ENCODE measurements at places on chromosomes 5 and 9.
A peak's percentile ranks its signal among the peaks of the same experiment; 100 is the strongest.

DNA sequence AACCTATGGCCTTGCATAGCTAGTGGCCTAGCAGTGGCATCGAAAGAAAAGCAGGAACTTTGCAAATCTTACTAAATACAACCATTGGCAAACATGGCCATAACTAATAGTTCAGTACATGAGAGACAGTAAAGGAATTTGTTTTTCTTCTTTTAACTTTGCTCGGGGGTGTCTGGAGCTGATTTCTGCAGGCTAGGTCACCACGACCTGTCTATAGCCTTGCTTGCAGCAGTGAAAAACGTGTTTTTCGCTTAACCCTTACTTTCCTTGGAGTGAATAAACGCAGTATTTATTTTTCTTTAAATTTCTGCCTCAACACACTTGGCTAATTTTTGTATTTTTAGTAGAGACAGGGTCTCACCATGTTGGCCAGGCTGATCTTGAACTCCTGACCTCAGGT is 19.9 kb downstream of the NAIF1 start:
- no peak for DNase-seq

DNA sequence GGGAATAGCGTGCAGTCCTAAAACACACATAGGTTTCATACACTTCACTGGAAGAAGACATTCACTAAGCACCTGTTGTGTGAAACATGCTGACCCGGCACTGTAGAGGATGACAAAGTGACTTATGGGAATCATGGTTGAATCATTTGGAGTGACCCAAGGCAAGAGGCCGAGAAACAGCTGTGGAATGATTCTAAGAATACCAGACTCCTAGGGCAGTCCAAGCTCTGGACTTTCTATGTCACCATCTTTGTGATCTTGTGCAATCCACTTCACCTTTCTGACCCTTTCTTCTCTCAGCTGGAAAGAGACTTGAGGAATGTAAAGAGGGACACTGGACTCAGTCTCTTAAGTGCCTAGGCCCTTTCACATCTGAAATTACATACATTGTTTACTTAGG is 13.1 kb downstream of the MSANTD3 start:
- DNase-seq = peak; percentile 49

- no peak for DNase-seq
These were observed 298.0 kb downstream of the NNT start for GRCh38 chr5:43900974-43901373.

- DNase-seq = peak; percentile 57
These were observed 660.8 kb downstream of the TLE1 start for GRCh38 chr9:81028504-81028903.

DNA sequence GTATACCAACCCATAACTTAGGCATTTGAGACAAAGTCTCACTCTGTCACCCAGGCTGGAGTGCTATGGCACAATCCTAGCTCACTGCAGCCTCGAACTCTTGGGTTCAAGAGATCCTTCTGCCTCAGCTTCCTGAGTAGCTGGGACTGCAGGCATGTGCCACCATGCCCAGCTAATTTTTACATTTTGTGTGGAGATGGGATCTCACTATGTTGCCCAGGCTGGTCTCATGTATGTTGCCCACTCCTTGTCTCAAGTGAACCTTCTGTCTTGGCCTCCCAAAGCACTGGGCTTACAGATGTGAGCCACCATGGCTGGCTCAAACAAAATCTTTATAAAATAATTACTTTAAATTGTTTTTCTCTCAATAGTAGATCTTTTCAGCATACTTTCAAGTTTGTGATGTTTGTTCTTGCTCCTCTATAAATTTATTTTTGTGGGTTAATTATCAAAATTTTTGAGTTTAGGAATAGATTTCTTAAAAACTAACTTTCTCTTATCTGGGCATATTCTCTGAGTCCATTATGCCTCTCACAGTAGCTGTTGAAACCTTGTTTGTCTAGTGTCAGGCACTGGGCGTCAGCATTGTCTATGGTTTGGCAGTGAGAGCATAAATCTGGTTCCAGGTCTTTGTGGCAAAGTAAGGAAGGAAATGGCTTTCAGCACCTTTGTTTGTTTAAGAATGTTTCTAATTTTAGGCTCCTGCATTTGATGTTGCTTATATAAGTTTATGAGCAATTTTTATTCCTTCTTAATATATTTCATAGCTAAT is 38.7 kb downstream of the NLN start:
- peak; percentile 42 for DNase-seq

DNA sequence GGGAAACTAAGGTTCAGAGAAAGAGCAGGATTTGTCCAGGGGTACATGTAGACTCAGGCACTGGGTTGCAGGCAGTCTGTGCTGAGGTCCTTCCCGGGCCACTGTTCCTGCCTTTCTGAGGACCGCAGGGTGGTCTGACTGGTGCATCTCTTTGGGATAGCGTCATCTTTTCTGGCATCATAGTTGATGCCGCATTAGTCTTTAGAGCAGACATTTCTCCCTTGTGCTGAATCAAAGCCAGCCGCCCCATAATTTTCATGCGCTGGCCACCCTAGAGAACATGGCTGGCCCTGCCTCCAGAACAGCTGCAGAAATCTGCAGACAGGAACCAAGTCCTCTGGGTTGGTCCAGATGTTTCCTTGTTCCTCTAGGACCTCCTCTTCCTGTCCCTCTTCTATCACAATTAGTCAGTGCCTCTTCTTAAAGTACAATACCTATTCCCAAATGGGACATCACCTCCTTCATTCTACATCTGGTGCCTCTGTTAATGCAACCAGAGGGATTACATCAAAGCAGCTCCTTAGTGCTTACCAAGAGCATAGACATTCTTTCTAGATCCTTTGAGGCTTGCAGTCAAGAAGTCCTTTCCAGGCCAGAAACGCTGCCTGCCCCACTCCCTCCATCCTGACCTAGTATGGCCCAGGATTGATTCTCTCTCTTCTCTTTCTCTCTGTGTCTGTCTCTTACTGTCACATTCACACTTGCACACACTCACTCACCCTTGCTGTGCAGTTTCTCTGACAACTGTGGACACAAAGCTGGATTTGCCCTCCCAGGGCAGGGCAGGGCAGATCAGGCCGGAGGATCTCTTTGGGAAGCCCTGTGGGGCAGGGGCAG is 42.0 kb upstream of the ORM1 start:
- DNase-seq = no peak

- DNase-seq = peak; percentile 5
These were observed 36.2 kb upstream of the OTULIN start for GRCh38 chr5:14628346-14628745.

DNA sequence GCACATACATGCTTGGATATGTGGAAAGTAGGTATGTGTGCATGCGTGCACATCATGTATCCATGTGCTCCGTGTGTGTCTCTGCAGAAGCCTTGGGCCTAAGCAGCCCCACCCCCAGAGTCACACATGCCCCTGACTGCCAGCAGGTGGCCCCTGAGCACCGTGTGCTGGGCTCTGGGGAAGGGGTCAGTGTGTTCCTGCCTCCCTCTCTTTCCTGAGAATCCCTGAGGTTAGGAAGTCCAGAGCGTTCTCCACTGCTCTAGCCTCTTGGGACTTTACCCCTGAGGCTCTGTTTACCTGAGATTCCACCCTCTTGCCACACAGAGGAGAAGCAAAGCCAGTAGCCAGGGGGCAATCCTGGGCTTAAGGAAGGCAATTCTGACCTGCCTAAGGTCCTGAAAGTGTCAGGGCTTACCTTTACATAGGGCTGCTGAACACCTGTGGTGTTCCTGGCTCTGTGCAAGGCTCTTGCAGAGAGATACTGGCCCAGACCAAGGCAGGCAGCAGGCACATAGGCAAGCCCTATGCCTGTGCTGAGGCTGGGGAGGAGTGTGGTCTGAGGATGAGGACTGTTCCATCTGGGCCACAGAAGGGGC is 207.3 kb downstream of the TMEM38B start:
- no peak for DNase-seq

DNA sequence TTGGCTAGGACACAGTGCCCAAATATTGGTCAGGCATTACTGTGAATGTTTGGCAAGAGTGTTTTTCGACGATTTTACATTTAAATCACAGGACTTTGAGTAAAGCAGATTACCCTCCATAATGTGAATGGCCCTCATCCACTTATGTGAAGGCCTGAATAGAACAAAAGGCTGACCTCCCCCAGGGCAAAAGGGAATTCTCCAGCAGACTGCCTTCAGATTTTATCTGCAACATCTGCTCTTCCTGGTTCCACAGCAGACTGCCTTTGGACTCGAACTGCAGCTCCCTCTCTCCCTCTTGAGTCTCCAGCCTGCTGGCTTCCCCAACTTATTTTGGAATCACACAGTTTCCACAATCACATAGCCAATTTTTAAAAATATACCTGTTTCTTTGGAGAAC is 7.1 kb upstream of the TMEM215 start:
- no peak for DNase-seq

DNA sequence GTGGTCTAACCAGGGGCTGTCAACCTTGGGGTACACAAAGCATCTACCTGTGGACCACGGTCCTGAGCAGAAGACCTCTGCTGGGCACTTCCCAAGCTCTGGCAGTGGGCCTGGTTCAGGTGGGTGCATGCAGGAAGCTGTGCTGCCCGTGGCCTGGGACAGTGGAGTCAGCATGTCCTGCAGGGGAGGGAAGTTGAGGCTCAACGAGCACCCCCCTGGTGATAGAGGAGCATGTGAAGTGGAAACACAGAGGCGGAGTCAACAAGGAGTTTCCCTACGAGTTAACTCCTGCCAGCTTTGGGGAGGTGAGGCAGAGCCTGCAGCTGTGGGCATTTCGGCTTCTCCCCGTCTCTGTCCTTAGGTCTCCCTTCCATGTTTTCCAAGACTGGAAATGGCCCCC is 67.5 kb upstream of the IRX2 start:
- no peak for DNase-seq

- DNase-seq = no peak
These were observed 45.6 kb downstream of the NKD2 start for GRCh38 chr5:1054018-1054798.

GRCh38 chr5:36575361-36575781 is 31.0 kb upstream of the SLC1A3 start:
- no peak for DNase-seq

DNA sequence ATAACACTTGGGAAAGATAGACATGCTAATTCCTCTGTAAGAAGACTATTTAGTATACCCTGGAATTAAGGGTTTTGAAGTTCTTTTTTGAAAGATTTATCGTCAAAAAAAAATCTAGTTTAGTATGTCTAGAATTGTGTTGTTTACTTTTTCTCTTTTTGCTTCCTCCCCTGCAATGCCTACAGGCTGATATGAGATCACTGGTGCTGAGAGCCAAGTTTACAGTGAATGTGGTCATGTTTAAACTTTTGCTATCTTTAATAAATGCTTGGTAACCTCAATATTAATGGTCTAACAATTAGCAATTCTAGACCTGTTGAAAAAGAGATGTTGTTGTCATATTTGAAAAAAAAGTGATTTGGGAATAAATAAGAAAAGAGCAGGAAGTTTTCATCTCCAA is 86.1 kb downstream of the CWC27 start:
- DNase-seq = no peak

GRCh38 chr9:132003896-132004295 is 75.8 kb downstream of the MED27 start:
- no peak for DNase-seq

DNA sequence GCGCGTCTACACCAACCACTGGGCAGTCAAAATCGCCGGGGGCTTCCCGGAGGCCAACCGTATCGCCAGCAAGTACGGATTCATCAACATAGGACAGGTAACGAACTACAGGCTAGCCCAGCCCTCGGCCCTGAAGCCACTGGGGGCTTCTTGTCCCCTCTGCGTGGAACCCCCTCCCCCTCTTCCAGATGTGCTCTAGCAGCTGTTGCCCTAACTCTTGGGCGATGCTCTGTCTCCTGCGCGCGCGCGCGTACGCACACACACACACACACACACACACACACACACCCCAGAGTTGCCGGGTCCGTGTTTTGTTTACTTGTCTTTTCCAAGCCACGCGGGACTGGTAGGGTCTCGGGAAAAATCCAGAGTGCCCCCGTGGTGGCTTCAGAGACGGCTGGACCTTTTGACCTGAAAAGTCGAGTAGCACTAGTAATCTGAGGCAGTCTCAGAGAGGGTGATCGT is 836 bp downstream of the PCSK5 start:
- no peak for DNase-seq

DNA sequence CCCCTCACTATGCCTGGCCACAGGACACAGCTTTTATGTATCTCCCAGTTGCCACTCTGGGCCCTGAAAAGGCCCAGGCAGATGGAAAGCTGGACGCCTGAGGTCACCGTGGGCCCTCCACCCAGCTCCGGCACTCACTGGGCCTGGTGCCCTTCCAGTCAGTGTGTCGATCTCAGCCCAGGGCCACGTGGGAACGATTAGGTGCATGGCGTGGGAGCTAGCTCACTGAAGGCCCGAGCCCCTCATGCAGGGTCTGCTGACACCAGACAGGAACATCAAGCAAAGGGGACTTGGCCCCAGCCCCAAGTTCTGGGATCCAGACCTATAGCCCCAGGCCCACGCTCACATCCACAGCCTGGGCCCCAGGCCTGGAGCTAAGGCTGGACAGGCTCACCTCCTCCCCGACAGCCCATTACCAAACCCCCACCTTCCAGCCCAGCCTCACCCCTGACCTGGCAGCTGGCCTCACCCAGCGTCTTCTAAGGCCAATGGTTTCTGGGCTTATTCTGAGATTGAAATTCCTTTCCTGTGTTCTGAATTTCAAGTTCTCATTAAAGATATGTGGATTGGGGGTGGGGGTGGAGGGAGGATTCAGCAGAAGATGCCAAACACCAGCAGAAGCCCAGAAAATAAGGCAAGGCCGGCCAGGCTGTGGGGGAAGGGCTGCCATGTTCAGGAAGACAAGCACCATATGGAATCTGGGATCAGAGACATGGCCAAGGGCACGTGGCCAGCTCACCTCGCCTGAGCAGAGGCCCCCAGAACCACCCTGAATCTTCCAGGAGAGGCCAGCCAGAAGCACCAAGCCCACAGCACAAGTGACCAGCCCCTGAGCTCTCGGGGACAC is 74.5 kb downstream of the ADAMTS2 start:
- peak; percentile 79 for DNase-seq

GRCh38 chr9:134987906-134988700 is 70.4 kb upstream of the FCN1 start:
- DNase-seq = no peak

GRCh38 chr5:147234825-147235635 is at the start of gene STK32A:
STK32A (plus strand) TSS chr5:147235026; CDS start chr5:147239635, 4,609 bp downstream.
- DNase-seq = no peak

- no peak for DNase-seq
These were observed 23.4 kb downstream of the CORO2A start for GRCh38 chr9:98168941-98169488.

GRCh38 chr9:24657387-24657786 is 111.7 kb upstream of the IZUMO3 start:
- no peak for DNase-seq

DNA sequence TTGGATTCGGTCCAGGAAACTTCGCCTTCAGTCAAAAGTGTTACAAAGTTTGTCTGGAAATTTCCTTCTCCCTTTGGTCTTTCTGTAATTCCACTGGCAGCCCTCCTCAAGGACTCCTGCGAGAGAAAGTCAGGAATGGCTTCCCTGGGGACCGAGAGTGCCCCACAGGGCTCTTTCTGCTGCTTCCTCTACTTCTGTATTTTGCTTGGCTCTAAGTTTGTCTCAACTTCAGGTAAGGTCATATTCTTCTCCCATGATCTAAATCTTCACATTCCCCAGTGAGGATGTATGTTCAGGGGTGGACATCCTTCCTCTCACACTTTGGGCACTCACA is 10.3 kb upstream of the RIOK2 start:
- DNase-seq = no peak
